ENCODE measurements at places on chromosomes 5 and 9.

DNA sequence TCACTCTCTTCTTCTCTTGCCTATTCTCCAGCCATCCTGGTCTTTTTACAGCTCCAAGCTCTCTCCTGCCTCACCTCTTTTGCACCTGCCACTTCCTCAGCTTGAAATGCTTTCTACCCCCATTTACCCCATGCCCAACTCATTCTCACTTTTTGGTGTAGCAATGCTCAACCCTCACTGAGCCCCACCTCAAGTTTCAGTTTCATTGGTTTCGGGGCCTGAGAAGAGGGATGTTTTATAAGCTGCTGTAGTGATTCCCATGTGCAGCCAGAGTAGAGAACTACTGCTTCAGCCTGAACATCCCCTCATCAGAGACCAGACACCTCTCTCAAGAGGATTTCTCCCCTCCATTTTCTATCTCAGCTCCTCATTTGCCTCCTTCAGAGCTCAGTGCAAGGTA, 45.2 kb upstream of the FYB1 start:
- DNase-seq, result no peak

GRCh38 chr5:133147815-133148567, 96.2 kb downstream of the HSPA4 start:
- no peak for DNase-seq

- DNase-seq, result peak; percentile 93
Measured at GRCh38 chr5:141883184-141883891, 5.1 kb upstream of the PCDH1 start.

DNA sequence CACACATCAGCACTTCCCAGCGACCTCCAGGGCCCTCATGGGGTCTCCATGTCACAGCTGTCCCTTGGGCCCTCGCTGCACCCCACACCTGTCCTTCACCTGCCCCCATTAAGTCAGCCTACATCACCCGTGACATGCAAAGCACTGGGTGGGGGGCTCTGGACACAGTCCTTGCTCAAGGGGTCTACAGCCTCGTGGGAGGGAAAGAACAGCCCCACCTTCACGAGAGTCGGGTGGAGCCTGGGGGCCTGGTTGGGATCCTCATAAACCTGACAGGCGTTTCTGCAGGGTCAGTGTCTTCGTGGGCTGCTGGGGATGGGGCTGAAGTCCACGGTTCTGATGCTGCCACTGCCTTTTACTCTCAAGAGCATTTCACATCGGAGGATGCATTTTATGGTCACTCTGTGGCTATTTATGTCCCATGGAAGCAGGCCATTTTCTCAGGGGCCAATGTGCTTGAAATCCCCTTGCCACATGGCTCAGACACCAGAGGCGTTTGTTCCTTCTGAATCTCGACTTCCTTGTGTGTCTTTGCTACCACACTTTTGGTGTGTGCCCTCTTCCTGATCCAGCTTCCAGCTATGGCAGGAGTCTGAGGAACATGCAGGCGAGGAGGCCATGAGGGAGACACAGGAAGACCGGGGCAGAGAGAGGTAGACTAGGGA, at the start of gene OR2V1:
Gene OR2V1, minus strand, starts transcription at position 338 of the 665 bp plus-strand sequence. CDS start 5,865 bp downstream, outside the sequence.
- no peak for DNase-seq

DNA sequence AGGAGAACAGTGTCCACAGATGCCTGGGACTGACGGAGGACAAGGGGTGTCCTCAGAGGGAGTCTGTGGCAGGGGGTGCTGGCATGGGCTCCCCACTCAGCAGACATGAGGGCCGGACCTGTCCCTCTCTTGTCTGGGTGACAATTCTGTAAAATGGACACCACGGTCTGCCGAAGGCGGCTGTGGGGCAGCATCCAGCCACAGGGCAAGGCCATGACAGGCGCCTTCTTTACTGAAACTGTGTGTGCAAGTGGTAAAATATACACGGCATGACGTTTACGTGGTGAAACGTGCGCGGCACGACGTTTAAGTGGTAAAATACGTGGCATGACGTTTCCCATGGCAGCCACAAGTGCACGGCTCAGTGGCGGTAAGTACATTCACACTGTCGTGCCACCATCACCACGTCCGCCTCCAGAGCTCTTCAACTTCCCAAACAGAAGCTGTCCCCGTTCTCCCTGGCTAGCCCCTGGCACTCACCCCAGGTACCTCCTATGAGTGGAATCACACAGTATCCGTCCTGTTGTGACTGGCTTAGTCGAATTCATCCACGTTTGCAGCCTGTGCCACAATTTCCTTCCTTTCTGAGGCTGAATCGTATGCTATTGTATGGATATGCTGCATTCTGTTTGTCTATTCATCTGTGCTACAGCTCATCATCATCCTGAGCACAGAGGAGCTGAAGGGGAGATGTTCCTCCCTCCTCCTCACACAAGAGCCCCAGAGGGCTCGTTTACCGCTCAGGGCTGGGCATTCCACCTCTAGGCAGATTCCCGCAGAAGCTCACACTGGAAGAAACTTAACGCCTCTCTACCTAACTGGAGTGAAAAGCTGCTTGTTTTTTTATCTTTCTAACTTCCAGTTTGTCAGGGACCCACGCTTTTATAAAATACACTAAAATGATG, 52.5 kb downstream of the COL23A1 start:
- DNase-seq, result peak; percentile 64

- DNase-seq, result no peak
Measured at GRCh38 chr5:72656331-72656730, 149.1 kb upstream of the ZNF366 start.

- no peak for DNase-seq
Measured at GRCh38 chr5:15703901-15704300, 203.9 kb downstream of the FBXL7 start.

DNA sequence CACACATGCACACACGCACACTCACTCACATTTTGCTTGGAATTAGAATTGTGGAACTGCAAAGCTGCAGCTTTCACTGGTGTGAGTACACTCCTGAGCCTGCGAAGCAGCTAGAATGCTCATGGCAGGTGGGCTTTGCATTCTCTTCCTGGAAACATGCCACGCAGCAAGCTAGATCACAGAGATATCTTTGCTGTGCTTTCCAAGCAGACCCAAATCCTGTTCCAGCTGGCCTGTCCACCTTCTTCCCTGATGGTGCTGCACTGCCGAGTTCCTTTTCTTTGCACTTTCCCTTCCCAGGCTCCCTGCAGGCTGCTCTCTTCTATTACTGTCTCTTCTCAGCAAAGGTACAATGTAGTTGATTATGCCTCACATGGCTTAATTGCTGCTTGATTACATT, 92.7 kb upstream of the CKMT2 start:
- no peak for DNase-seq

DNA sequence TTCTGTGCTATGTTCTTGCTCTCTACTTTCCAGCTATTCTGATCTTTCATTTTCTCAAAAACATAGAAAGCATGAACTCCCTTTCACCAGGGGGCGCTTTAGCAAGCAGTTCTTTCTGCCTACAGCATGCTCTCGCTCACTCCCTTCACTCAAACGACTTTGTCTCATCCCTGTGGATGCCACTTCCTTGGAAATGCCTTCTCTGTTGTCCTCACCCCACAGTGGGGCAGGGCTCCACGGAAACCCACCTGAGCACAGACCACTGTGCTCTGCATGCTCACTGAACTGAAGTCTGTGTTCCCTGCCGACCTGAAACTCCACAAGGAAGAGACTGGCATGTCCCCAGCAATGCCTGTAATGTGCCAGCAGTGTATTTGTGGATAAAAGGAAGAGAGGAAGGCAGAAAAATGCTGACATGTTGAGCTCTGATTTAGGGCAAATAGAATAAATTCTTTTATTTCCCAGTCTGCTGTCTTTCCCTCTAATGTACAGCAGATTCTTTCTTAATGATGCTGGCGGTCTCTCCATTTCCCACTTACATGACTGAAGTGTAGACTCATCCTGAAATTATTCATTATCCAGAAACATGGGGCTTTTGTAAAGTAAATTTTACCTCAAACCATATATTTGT, 4.9 kb upstream of the ROR2 start:
- DNase-seq, result peak; percentile 72

- peak; percentile 59 for DNase-seq
Measured at GRCh38 chr9:10674586-10674985, 61.8 kb upstream of the PTPRD start.

DNA sequence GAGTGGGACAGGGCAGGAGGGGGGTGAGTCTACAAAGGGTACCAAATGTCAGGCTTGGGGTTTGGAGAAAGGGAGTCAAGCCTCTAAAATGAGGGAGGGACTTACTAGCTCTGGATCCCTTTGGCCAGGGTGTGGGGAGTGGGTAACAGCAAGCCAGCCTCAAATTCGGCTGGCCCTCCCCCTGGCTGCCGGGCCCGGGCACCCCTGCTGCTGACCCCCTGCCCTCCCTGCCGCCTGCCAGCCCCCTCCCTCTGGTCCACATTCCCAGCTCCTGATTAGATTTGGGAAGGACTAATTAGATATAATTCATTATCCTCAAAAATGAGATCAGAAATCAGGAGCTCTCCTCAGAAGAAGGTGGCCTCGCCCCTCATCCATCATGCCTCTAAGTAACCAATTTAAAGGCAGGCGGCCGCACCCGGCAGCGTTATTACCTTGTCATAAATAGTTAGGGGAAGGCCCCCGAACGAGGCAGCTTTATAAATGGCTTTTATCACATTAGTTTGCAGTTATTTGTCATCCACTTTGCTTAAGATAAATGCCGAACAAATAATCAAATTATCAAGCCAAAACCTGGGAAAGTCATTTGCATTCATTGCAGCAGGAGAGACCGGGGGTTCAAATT, 44.6 kb downstream of the LMX1B start:
- no peak for DNase-seq

- peak; percentile 33 for DNase-seq
Measured at GRCh38 chr9:112680731-112681402, 37.0 kb downstream of the INIP start.

DNA sequence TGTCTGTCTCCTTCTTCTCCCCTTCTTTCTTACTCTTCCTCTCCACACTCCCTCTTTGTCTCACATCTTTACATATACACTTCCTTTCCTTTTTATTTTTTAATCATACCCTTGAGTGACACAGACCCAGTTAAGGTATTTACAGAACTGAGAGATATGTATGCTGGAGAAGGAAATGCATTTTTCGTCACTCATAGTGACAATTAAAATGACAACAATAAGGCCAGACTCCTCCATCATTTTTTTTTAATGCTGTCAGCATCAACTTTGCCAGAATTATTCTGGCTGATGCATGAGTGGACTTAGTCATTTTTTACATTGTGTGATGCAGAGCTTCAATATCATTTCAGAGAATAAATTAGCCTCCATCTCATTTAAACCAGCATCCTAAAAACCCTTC, 272.9 kb downstream of the TMEM38B start:
- no peak for DNase-seq

DNA sequence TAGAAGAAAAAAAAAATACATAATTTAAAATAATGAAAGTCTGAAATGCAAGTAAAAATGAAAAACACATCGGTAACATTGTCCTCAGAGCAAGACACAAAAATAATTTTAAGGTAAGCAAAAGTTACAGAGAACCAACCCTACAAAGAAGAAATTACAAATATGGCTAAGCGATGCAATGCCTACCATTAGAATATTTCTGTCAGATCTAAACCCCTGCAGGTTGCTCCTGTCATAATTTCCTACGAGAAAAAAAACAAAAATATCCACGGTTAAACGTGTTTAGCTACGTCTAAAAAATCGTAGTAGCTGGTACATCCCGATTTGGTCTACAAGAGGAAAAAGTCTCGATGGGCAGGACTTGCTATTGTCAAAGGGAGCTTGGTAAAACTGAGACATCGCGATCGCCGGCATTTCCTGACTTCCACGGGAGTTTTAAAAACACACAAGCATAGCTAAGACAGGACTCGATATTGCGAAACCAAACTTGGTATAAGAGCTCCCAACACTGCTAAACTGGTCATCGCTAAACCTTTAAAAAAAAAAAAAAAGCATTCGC, 1.1 kb upstream of the ANXA2R start:
- DNase-seq, result no peak

GRCh38 chr5:154366353-154366752, 79.4 kb upstream of the SAP30L start:
- DNase-seq, result no peak

GRCh38 chr5:109805472-109805871, 115.7 kb downstream of the MAN2A1 start:
- no peak for DNase-seq

- DNase-seq, result peak; percentile 30
Measured at GRCh38 chr5:79069488-79070349, at the start of the genes BHMT2 and DMGDH. BHMT2 (plus strand) TSS chr5:79069767; CDS start chr5:79069783, 16 bp downstream. DMGDH (minus strand) TSS chr5:79069674; CDS start chr5:79069620, 54 bp downstream.

DNA sequence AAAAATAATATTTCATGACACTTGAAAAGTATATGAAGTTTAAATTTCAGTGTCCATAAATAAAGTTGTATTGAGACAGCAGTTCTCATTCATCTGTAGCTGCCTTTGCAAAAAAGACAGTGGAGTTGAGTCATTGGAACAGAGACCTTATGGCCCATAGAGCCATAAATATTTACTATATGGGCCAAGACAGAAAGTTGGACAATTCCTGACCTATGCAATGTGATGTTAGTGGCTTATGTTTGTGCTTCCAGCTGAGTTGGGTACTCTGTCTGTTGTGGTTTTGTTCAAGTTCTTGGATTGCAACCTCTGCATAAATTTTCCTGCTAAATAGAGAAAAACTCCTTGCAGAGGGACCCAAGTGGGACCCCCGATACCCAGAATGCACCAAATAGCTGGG, 69.8 kb downstream of the KCNIP1 start:
- DNase-seq, result no peak

GRCh38 chr5:174608631-174609097, 115.7 kb upstream of the MSX2 start:
- DNase-seq, result no peak

DNA sequence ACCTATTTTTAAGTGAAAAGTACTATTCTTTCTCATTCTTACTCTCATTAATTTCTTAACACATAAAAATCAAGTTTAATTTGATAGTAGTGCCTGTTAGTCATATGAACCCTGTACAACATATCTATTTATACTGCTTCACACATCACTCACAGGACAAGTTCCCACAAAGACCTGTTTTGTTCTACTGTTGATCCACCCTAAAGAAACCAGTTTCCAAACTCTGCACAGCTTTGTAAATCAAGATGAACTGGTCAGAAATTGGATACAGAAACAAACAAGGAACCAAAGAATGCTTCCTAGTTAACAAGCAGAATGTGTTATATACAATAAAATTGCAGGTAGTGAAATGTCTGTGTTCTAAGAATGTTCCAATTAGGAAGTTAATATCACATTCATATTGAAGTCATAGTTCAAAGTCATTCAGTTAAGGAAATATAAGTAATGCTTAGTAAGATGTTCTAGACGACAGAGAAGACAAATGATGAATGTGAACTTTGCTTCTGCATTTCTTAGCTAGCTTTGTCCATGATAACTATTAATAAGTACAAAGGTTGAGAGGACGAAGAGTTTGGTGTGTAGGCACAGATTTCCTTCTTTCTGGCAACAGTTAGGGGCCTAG, 33.4 kb downstream of the C9orf85 start:
- no peak for DNase-seq

GRCh38 chr9:130766927-130767307, 68.1 kb upstream of the ABL1 start:
- DNase-seq, result no peak

- DNase-seq, result no peak
Measured at GRCh38 chr5:95631255-95631958, 11.5 kb downstream of the GPR150 start.

All from ELF-1 (cell line).